ENCODE measurements at places on chromosomes 3 and 15.

DNA sequence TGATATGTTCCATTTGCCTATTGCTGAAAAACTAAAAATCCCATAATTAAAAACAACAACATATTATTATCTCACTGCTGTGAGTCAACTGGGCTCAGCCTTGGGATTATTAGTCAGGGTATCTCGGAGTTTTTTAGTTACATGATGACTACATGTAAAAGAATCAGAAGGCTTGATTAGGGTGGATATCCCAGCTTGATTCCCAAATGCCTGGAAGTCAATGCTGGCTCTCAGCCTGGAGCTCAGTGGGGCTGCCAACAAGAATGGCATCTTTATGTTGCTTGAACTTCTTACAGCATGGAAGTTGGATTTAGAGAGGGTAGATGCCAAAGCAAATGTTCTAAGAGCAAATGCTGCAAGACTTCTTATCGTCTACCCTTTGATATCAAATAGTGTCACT is 278.5 kb downstream of the PLOD2 start:
- no peak for DNase-seq

DNA sequence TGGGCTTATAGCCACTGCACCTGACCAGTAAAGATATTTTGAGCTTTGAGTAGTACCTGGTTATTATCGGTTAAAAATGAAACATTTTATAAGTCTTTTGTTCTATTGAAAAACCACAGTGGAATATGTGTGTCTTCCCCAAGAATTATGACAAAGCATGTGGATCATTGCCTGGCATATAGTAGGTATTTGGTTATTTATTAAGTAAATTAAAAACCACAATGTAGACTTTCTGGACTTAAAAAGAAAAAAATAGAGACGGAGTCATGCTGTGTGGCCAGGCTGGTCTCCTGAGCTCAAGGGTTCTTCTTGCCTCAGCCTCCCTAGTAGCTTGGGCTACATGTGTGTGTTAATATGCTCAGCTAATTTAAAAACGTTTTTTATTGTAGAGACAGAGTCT is 43.5 kb downstream of the UBE2E2 start:
- no peak for DNase-seq

DNA sequence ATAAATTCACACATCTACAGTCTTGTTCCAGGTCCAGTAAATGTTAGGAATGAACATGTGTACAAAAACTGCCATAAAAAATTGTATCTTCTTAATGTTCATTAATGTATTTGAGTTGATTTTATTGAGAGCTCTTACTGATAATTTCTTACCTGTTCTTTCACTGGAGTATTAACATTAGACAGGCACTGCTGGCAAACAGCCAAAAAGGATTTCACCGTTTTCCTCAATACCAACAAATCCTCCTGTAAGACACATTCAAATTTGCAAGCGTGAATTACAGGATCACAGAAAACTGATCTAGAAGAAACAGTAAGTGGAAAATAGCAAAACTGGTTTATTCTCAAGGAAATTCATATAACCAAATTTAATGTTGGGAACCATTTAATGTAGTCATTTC is 127.4 kb downstream of the PCCB start:
- no peak for DNase-seq

DNA sequence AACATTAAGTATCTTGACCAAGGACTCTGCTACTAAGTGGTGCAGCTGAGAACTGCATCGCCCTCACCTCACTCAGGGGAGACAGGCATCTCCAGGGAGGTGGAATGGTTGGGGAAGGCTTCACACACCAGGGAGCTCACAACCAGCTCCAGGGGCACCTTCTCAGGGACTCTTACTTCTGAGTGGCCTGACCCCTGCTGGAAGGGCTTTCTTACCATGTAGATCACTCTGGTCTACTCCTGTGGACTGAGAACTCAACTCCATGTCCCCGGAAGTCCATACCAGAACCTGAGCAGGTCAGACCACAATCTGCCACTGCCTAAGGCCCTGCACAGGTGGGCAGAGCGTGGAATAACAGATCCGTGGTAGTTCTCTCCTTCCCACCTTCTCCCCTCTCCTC is 140.5 kb downstream of the TLE3 start:
- no peak for DNase-seq

GRCh38 chr3:24149032-24149431 is 203.9 kb downstream of the NR1D2 start:
- DNase-seq, result no peak

DNA sequence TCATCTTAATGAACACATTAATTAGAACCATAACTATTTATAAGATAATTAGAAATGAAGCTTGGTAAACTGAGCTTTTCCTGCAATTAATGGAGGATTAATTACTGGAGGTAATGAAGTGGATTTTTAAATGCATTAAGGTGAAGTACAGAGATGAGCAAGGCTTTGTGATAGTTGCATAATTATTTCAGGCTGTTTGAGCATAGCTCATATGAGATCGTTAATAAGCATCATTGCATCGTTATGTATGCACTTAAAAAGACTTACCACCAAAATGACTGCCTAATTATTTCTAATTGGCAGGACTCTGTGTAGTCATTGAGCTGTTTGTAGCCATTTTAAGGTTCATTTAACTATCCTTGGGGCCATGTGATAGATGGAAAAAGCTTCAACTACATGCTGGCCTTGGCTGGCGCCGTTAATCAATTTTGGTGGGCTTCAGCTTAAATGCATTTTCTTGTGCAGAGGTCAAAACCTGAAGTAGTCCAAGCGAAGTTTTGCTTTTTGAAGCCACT is 55.3 kb downstream of the RSRC1 start:
- no peak for DNase-seq

GRCh38 chr3:38119248-38119544 is 17.7 kb downstream of the ACAA1 start:
- DNase-seq, result no peak

DNA sequence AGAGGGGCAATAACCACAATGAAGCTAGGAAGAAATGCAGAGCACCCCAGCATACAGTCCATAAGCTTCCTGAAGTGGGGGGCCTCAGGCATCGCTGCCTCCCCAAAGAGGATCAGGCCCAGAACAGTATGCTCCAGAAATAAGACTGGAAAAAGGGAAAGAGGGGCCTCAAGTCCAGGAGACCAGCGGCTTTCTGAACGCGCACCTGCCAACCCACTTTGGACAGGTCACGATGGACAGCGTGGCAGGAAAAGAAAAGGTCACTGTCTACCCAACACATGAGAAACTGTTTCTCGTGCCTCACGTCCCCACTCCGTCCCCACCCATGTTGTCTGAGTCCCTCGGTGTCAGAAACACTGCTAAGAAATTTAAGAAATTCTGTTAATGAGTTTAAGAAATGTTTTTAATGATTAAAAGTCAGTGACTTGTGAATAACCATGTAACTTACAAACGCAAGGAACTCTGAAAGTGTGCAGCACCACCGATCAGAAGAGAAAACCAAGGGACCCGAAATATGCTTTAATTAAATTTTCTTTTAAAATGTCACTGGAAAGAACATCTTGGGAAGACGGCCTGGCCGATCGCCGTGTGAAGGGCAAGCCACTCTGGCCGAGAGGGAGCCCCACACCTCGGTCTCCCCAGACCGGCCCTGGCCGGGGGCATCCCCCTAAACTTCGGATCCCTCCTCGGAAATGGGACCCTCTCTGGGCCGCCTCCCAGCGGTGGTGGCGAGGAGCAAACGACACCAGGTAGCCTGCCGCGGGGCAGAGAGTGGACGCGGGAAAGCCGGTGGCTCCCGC is 1.7 kb upstream of the PPARG start:
- DNase-seq, result no peak

GRCh38 chr15:77808075-77808474 is 175.4 kb upstream of the LINGO1 start:
- DNase-seq, result no peak

GRCh38 chr3:160613661-160614060 is 48.3 kb upstream of the KPNA4 start:
- DNase-seq, result no peak

GRCh38 chr15:99707473-99708270 is 25.6 kb downstream of the LYSMD4 start:
- DNase-seq, result no peak

DNA sequence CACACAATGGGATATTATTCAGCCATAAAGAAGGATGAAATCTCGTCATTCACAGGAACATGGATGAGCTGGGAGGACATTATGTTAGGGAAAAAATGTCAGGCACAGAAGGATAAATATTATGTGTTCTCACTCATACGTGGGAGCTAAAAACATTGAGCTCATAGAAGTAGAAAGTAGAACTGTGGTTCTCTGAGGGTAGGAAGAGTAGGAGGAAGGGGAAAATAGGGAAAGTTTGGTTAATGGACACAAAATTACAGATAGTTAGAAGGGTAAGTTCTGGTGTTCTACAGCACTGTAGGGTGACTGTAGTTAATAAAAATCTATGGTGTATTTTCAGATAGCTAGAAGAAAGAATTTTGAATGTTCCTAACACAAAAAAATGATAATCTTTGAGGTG is 102.6 kb upstream of the LIPC start:
- no peak for DNase-seq

DNA sequence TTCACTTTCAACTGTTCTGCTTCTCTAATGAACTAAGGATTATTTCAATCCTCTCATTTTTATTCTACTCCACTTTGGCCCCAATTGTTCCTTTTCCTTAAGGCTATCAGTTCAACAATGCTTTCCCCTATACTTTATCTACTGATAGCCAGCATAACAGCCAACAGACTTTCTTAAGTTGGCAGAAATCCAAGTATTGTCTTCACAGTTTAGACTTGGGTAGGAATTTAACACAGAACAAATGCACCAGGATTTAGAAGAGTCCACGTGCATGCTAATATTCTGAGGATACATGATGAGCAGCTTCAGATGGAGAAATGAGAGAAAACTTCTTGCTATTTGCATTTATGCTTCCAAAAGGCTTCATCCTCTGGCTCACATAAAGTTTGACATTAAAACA is 54.8 kb downstream of the FBN1 start:
- no peak for DNase-seq
